ENCODE measurements at places on chromosomes 7 and 10. TPM values are rescaled to one million over a fixed set of nuclear protein-coding genes. Genes with fewer than 3 reads are reported as not detected.

- DNase-seq, result no peak
These were observed 3.4 kb downstream of the PDE6C start for GRCh38 chr10:93615576-93616235.

GRCh38 chr7:128268233-128268632 is 27.2 kb downstream of the LEP start:
- DNase-seq, result no peak

The CYP17A1 gene
- total RNA-seq, result not detected

The OR2A12 gene
- not detected for total RNA-seq
